HT1080 (cell line): ENCODE measurements at places on chromosomes 4 and X. TPM values are rescaled to one million over a fixed set of nuclear protein-coding genes. Genes with fewer than 3 reads are reported as not detected.

- DNase-seq = peak; percentile 93
These were observed 42.4 kb upstream of the AGA start for GRCh38 chr4:177484613-177485021.

- DNase-seq = peak; percentile 39
These were observed 2.4 kb upstream of the PCDH10 start for GRCh38 chr4:133146574-133147241.

DNA sequence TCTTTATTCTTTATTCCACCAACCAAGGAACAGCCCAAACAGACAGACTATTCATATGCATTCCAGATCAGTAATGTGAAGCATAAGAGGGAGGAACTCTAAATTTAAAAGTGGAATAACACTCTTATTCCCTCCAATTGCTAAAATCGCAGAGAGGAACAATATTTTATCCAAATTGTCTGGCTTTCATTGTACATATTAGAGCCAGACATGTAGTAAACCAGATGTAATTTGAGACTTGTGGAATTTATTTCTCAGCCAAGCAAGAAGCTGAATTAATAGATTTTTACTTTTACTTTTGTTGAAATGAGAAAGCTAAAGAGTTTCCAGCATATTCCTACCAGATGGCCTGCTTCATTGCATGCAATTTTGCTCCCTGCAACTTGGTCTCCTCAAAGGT is 674.6 kb upstream of the SLIT2 start:
- DNase-seq = no peak

- DNase-seq = peak; percentile 83
These were observed 504.3 kb downstream of the FAM133A start for GRCh38 chrX:94178145-94178788.

DNA sequence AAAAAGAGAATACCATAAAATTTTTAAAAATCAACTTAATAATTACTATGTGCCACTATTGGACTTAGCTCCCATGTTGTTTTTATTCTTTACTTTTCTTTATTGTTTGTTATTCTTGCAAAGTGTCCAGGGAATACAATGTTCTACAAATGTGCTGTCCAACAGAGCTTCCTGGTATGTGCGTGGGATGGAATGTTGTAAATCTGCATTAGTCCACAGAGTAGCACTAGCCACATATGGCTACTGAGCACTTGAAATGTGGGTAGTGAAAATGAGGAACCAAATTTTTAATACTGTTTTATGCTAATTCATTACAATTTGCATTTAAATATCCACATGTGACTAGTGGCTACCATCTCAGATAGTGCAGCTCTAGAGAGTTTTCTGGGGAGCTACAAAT is 14.3 kb upstream of the CORIN start:
- no peak for DNase-seq

- peak; percentile 56 for DNase-seq
These were observed 68.5 kb downstream of the ATP10D start for GRCh38 chr4:47553329-47554125.

DNA sequence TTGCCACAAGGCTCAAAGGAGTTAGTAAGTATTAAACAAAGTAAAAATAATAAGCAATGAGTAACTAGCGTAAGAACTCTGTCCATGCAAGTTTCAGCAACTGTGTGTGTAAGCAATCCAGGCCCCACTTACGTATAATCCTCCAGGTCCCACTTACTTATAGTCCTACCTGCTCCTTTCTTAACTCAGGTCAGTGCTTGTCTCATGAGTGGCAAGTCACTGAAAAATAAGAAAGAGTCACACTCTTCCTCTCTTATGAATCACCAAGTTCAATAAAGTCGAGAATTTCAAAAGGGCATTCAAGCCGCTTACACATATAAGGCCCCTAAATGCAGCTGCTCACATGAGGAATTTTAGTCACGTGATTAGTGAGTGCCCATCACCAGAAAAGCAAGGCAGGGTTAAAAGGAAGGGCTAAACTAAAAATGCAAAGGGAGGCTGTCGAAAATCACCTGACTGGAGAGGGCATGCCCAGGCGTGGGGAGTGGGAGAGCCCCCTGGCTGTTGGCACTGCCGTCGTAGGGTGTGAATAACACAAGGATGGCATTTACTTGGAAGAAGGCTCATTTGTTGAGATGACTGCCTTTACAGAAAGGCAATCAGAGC is 58.2 kb downstream of the ZNF827 start:
- DNase-seq = no peak

DNA sequence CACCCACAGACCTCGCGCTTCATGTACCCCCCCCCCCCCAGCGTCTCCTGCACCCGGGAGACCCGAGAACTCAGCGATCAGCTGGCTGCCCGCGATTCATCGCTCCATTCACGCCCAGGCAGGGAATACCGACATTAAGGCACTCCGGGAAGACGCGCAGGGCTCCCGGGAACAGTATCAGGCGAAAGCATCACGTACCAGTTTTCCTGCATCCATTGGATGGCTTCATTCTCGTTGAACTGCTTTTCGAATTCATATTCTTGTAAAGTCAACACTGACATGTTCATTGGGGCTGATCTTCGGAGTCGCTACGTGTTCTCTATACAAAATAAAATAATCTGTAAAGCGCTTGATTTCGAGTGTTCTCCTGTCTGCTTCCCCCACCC is 373 bp downstream of the ELOVL6 start:
- DNase-seq = peak; percentile 6

GRCh38 chr4:160082432-160083207 is 979.7 kb downstream of the RAPGEF2 start:
- no peak for DNase-seq

The UGT2B7 gene
- total RNA-seq = not detected in 2 replicates
